ENCODE measurements at places on chromosomes 1 and 21.
A peak's percentile ranks its signal among the peaks of the same experiment; 100 is the strongest.

GRCh38 chr1:160863061-160863773 is 530 bp upstream of the CD244 start:
- no peak for DNase-seq

- DNase-seq: no peak
These were observed 10.7 kb upstream of the OR2T34 start for GRCh38 chr1:248585266-248585665.

DNA sequence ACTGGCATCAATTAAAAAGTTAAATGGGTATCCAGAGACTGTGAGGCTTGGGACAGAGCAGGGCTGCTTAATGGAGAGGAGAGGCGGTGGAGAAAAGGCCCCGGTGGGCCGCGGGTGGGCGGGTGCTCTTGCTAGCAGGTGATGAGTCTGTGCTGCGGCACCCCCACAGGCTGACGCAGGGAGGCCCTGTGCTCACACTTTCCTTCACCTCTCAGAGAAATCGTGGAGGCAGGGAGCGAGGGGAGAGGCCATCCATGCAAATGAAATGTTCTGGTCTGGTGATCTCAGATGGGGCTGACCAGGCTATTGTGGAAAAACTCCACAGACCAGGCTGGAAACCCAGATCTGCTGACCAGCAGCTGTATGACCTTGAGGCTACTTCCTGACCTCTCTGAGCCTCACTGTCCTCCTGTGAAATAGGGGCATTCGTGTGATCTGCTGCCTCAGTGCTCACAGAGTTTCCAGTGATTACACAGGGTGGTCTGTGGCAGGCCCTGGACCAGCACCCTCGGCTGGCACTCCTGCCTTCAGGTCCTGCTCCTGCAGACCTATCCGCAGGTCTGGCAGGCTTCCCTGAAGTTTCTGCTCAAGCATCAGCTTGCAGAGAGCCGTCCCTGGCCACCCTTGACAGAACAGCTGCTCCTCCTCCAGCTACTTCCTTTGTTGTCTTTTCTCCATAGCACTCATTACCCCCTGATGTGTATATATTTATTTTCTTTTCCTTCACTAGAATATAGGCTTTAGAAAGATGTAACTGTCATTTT is 89.2 kb downstream of the BEND5 start:
- DNase-seq: no peak

DNA sequence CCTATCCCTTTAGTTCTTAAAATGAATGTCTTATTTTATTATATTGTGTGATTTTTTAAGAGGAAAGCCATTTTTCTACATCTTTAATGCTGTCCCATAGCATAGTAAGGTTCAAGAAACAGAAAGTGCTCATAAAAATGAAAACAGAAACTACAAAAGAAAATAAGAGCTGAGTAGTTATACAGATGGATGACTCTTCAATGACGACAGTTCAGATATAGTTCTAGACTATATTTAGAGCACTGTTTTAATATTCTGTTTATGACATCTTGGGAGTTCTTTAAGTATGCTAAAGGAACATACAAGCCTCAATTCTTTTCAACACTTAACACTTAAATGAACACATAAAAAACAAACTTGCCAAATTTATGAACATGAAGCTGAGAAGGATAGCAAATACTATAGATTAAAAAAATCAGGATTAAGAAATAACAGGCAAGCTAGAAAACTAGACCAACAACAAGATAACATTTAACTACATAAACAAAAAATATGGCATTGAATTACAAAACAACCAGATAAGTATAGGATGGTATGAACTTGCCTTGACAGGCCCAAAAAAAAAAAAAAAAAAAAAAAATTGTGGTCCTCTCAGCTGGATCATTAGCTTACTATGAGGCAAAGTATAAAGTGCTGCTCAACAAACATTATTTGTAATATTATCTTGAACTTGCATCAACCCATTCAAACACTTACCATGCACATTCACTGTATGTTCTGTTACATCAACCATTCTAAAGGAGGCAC is 87.9 kb downstream of the ZZZ3 start:
- no peak for DNase-seq

GRCh38 chr1:47214549-47214948 is 17.5 kb downstream of the TAL1 start:
- no peak for DNase-seq

GRCh38 chr1:175978926-175979325 is 228.2 kb downstream of the COP1 start:
- DNase-seq: no peak

DNA sequence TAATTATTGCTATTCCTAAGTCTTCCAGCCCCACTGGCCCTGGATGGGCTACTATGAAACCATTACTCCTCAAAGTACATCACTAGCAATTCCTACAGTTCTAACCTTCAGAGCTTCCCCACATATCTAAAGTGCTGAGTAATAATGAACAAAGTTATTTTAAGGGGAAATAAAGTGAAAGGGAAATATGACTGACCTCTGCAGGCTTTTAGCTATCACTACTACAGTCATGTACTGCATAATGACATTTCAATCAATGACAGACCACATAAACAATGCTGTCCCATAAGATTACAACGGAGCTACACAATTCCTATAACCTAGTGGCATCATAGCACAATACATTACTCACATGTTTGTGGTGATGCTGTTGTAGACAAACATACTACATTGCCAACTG is 32.5 kb upstream of the ASPM start:
- DNase-seq: no peak

DNA sequence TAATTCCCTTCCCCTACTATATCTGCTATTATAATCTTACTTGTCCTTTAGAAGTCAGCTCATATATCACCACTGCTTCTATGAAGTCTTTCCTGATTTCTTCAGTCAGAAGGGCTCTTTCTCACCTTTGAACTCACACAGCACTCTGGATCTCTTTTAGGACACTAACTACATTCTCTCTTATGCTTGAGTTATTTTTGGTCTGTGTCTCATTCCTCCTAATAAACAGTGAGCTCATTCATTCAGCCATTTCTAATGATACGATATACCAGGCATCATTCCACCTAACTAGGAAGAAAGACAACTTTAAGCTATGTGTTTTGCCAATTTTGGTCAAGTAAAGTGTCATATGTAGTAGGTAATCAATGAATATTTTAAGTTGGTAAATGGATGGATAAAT is 1.2 kb upstream of the STYXL2 start:
- DNase-seq: no peak

- DNase-seq: peak; percentile 83
These were observed 54.7 kb downstream of the MEF2D start for GRCh38 chr1:156445789-156446263.

DNA sequence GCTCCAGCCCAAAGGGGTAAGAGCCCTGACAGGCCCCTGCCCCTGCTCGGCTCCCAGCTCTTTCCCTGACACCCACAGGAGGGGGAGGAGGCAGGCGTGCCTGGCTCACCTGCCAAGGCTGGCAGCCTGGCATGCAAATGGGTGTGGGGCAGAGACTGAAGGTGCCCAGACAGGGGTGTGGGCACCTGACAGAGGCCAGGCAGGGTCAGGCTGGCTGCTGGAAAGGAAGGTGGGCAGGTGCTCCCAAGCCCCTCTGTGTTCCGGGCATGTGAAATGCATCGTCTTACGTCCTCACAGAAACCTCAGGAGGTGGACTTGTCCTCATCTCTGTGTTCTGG is 19.4 kb upstream of the CASZ1 start:
- no peak for DNase-seq

GRCh38 chr1:14500041-14500440 is 98.4 kb upstream of the KAZN start:
- DNase-seq: no peak

DNA sequence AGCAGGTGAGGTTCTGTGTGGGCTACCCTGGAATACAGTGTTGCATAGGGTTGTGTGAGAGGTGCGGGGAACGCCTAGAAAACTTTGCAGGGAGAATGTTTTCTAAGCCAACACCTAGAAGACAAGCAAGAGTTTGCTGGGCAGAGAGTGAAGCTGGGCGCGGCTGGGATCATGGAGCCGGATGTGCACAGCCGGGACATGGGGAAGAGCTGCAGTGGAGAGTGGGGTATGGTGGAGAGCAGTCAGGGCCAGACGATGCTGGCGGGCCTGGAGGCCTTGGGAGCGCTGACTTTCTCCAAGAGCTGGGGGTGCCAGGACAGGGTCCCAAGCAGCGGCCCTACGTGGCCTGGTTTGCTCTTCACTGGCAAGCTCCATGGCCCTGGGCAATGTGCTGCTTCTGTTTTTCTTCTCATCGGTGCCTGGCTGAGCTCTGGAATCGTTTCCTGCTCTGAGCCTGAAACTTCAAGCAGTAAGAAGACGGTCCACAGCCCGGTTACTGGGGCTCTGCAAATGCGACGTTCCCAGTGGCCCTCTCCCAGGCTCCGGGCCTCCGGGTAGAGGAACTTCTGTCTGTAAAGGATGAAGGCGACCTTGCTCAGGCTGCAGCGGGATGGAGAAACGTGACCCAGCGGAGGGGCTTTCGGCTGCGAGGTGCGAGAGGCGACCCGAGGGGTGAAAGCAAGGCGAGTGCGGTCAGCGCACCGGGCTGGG is 51.9 kb upstream of the CD34 start:
- DNase-seq: peak; percentile 19

DNA sequence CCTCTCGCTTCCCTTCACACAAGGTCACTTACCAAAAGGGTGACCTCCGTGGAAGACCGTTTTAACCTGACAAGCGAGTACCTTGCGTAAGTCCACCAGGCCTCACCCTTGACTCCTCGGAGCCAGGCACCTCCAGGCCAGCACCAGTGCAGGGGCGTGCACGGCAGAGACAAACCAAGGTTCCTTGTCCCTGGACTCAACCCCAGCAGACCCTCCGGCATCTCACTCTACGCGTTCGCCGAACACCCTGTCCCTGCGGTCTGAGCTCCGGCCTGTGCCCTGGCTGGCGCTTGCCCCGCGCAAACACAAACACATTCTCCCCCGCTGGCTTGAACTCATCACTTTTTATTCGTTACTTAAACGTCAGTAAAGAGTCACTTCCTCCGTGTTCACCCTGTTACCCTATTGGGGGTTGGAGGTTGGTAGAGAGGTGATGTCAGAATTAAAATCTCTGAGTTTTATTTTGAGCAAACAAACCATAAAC is 4.5 kb downstream of the TBX15 start:
- no peak for DNase-seq

- no peak for DNase-seq
These were observed 161.6 kb downstream of the ASTN1 start for GRCh38 chr1:177002891-177003290.

All from CD4-positive, alpha-beta T cell treated with Interleukin-21 for 1 hour (primary cell).